ENCODE measurements at places on chromosomes 1 and 21.

- peak; percentile 87 for DNase-seq
These were observed 51.7 kb downstream of the S1PR1 start for GRCh38 chr1:101288491-101288944.

- peak; percentile 4 for DNase-seq
These were observed 40.4 kb downstream of the KCNJ15 start for GRCh38 chr21:38297194-38297631.

DNA sequence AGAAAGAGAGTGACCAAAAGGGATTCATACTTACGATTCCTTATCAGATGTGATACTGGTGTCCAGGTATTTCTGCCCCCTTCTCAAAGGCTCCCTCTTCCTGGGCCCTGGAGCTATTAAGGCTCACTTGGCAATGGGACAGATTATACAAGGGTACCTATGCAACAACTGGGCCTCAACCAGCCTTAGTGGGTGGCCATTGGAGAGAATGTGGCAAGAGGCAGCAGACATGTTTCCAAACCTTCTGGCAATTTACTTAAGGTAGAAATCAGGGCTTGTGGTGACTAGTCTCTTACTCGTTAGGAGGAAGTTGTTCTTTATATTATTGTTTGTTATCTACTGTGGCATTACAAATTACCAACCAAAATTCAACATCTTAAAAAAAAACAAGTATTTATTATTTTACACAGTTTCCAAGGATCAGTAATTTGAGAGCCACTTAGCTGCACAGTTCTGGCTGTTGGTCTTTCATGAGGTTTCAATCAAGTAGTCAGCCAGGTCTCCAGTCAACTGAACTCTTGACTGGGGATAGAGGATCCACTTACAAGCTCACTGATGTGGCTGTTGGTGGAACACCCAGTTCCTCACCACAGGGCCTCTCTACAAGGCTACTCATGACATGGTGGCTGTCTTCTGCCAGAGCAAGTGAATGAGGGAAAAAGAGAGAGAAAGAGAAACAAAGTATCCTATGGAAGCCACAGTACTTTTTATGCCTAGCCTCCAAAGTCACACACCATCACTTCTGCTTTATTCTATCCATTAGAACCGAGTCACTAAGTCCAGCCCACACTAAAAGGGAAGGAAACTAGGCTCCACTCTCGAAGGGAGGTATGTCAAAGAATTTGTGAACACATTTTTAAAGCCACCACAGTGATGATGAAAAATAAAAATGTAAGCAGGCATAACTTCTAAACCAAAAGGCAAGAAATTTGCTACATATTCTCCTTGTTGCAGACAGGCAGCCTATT lies 10.7 kb downstream of the ZNF648 start:
- no peak for DNase-seq

GRCh38 chr1:154990276-154990675 lies 3.1 kb upstream of the LENEP start:
- DNase-seq: no peak

DNA sequence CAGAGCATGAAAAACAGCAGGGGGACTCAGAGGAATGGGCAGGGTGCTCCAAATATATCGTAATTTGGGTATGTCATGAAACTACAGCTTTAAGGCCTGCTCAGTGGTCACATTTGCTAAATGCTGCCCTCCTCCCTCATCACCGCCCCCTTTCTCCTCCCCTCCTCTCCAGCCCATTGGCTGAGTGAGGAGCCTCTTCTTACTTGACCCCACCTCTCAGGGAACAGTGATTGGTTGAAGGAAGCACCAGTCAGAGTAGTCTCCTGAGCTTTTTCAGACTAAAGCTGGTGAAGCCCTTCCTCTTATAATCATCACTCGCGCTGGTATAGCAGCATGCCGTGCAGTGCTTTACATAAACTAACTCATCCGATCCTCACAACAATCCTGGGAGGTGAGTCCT lies 10.0 kb upstream of the TTC39A start:
- no peak for DNase-seq

GRCh38 chr21:17105932-17106331 lies 406.9 kb upstream of the CXADR start:
- DNase-seq: no peak

GRCh38 chr1:86988835-86989234 lies 74.4 kb downstream of the HS2ST1 start:
- DNase-seq: no peak

DNA sequence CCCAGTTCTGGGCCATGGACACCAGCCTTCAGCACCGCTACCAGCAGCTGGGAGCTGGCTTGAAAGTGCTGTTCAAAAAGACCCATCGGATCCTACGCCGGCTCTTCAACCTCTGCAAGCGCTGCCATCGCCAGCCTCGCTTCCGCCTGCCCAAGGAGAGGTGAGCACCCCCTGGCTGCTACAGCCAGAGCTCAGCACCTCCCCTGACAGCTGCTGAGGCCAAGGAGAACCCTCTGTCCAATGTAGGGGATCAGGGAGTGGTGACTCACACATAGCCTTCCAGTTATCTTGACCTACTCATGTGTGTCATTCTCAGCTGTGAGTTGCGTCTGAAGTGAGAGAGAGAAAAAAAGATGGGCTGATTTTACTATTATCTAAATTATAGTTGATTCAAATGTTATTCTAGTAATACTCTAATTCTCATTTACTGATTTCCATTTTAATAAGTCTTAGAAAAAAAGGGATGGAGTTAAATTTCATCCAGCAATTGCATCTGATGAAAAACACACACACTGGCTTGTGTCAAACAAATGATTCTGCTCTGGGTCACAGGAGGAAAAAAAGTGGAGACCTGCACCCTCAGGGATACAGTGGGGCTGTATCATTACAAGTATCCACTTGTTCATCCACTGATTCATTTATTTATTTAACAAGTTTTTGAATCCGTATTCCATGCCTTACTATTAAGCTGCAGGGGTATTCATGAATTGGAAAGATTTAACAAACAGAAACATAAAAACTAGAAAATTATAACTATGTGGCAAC lies 108.0 kb downstream of the BRINP2 start:
- DNase-seq: no peak

GRCh38 chr1:3610527-3611169 lies 660 bp downstream of the MEGF6 start:
- DNase-seq: no peak

- no peak for DNase-seq
These were observed 43.7 kb downstream of the GNG12 start for GRCh38 chr1:67789551-67789950.

DNA sequence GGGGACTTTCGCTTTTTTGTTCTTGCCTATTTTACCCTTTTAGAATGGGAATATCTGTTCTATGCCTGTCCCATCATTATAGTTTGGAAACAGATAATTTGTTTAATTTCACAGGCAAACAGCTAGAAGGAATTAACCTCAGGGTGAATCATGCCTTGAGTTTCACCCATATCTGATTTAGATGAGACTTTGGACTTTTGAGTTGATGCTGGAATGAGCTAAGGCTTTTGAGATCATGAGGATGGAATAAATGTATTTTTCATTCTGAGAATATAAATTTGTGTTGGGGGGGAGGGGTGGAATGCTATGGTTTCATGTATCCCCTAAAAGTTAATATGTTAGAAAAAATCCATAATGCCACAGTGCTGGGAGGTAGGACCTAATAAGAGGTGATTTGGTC lies 56.1 kb upstream of the TACSTD2 start:
- DNase-seq: no peak

DNA sequence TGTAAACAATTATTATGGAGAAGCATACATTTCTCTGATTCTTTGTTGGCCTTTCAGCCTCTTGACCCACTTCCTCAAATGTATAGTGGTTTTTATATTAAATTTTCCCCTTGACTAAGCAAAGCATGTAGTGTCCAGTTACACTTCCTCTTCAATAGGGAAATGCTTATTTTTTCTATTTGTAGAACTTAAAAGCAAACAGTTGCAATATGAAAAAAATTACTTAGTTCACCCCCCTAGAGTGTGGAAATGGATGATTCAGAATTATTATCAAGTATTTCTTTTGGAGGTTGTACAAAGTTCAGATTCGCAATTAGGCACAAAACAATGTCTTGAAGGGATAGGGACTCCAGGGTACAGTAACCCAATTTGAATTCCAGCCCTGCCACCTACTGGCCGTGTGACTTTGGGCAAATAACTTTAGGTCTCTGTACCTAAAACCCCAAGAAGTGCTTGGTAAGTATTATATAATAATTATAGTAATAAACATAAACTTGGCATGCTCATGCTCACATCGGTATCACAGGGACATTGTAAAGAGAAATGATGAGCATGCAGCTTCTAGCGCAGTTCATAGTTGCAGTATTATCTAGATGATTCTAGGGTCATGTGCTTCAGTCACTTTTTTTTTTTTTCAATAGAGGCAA lies 28.6 kb upstream of the IFNGR2 start:
- DNase-seq: peak; percentile 37

DNA sequence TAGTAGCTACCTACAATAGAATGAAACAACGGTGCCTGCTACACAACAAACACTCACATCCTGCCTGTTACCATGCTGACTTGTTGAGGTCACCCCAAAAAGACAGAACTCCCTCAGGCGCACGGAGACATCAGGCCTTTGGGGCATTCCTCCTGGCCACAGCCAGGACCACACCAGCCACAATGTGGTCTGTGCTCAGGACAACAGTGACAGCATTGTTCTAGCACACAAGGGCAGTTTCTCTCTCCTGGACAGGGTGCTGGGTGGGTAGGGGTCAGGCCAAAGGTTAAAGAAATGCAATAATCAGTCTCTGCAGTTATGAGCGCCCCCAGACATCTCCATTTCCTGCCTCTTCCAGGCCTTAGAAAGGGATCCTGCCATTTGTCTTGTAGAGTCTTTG lies 39.5 kb downstream of the CTNNBIP1 start:
- DNase-seq: no peak

GRCh38 chr1:198492872-198493271 lies 47.6 kb downstream of the ATP6V1G3 start:
- no peak for DNase-seq

DNA sequence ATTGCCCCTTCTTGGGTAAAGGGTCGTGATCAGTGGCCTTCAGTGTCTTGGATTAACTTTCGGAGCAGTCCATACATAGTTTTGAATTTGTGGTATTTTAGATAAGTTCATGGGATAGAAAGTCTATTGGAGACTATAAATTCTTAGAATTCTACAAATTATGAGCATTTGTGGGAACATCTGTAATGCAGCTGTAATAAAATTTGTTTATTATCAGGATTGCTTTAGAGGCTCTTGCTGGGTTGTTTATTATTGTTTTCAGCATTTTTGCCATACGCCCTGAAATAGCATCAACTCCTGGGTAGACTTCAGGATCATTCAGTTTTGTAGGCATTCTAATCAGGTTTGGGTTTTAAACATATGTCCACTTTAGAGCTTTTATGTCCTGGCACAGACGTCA lies 16.1 kb downstream of the LAMC1 start:
- no peak for DNase-seq

DNA sequence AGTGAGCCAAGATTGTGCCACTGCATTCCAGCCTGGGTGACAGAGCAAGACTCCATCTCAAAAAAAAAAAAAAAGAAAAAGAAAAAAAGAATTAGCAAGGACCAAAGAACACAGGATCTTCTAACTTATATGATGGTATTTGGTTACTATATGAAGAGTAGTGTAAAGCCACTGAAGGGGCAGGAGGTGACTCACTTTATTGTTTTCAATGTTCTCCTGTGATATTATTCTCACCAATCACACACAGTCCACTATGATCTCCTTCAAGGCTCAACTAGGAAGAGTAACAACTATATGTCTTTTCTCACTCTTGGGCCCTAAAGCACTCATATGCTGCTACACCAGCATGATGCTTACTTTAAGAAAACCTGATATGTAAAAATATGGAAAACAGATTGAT lies 26.7 kb downstream of the RC3H1 start:
- no peak for DNase-seq

- DNase-seq: no peak
These were observed 91.2 kb upstream of the KCTD3 start for GRCh38 chr1:215475796-215476481.

DNA sequence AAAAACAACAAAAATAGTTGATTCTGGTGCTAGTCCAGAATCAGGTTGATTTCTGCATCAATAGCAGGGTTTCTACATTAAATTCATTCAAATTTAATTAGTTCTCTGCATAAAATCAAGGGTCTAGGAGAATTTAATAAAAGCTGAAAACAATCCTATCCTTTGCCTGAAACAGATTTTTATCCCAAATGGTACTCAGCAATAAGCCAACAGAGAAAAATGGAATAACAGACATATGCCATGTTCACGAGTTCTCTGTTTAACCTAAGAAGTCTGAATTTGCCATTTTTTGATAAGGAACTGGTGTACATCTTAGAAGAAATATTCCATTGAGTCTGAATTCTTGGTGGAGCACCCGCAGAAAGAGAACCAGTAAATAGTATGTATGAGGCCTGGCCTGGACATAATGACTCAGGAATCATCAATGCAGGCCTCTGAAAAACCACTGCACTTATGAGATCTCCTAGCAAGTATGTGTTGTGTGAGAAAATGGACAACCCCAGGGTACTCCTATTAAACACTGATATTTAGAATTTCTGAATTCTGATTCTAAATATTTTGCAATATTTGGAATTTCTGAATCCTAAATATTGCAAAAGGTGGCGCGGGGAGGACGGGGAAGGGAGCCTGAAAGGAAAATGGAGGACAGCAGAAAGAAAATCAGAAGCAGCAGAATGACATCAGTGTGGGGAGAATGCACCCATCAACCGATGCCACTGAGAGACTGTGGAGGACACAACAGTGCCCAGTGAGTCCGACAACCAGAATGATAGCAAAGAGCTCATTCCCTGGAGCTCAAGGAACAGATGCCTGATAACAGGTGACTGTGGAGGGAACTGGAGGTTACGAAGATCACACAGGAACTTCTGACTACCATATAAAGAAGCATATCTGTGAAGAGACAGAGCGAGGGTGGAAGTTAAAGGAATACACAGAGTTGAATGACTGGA lies 97.6 kb downstream of the APP start:
- no peak for DNase-seq

- no peak for DNase-seq
These were observed 49.4 kb downstream of the LEPR start for GRCh38 chr1:65469889-65470340.

- DNase-seq: no peak
These were observed 102.4 kb upstream of the TLR5 start for GRCh38 chr1:223245411-223245810.
